ENCODE measurements at places on chromosomes 11 and 22. TPM values are rescaled to one million over a fixed set of nuclear protein-coding genes. Genes with fewer than 3 reads are reported as not detected.

KREMEN1 gene
- 21.5 TPM for polyA plus RNA-seq

RFPL1 gene
- 1.1 TPM for polyA plus RNA-seq

FADS2 gene
- polyA plus RNA-seq: 148 TPM

C11orf86 gene
- polyA plus RNA-seq: 0.07 TPM

CATSPERZ gene
- polyA plus RNA-seq: not detected

SLC2A11 gene
- 22.8 TPM for polyA plus RNA-seq

GAL3ST1 gene
- polyA plus RNA-seq: 28.5 TPM

DNA sequence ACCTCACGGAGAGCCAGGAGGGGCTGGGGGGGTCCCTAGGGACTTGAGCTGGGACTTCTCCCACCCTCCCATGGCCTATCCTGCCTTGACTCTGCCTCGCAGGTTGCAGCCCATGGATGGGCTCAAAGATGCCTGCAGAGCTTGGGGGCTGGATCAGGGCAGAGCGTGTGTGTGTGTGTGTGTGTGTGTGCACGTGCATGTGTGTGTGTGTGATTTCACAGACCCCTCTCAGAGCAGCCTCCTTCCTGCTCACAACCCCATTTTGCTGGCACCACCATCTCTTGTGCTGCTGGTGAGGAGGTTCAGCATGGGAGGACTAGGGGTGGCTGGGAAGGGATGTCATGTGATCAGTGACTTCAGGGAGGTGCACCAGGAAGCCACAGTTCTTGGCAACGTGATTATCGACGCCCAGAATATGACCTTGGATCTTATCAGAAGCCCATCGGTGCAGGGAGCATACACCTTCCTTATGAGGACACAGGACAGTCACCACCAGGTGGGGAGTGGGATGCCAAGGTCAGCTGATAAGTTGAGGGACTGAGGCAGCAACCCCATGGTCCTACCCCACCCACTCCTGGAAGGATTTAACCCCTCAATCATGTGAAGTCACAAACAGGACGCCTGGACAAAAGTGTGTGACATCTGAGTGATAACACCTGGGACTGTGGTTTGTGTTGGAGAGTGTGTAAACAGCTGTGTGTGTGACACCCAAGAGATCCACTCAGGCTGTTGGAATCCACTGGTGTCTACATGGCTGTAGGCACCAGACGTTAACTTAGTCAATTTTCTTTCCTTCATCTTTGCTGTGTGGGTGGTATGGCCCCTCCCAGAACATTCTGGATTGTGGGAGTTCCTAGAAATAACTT, 1.8 kb upstream of the NAALADL1 start:
- DNase-seq: no peak

GRCh38 chr11:130612291-130612851, 163.9 kb downstream of the ADAMTS15 start:
- DNase-seq: no peak

- no peak for DNase-seq
Measured at GRCh38 chr22:45626198-45626651, 45.4 kb upstream of the ATXN10 start.

DNA sequence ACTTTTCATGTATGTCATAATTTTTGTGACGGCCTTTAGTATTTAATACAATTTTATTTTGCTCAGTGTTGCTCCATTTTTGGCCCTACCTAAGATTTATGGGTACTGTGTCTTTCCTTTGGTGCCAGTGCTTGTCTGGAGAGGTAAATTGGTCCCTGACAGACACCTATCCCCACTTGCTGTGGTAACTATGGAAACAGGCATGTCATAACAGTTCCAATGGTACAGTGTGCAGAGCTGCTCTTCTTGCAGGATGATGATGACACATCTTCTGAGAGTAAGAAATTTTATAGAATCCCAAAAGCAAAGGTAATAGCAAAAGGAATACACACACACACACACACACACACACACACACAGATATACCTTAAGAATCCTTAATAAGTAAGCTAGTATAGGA, 118.5 kb downstream of the ELP4 start:
- DNase-seq: no peak

GRCh38 chr11:129191649-129192048, 476 bp downstream of the ARHGAP32 start:
- no peak for DNase-seq

GRCh38 chr11:17313349-17314231, 37.1 kb downstream of the NUCB2 start:
- DNase-seq: no peak

DNA sequence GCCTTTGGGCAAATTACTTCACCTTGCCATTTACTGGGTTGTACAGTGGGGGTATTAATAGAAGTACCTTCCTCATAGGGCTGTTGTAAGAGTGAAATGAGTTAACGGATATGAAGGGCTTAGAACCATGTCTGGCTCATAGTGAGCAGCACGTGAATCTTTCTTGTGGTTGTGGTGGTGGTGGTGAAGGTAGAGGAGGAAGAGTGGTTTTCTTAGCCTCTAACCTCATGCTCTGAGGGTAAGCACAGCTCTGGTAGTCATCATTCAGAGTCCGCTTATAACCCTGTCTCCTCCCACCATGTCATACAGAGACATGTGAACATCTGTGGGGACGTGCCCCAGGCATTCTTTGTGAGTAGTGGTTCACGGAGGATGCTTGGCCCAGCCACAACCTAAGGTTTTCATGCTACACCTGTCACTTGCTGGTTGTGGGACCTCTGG, 43.6 kb downstream of the TEAD1 start:
- DNase-seq: no peak

Measured in renal pelvis (tissue), 12 donors.